ENCODE measurements at places on chromosomes 2 and 18. TPM values are rescaled to one million over a fixed set of nuclear protein-coding genes. Genes with fewer than 3 reads are reported as not detected.

DNA sequence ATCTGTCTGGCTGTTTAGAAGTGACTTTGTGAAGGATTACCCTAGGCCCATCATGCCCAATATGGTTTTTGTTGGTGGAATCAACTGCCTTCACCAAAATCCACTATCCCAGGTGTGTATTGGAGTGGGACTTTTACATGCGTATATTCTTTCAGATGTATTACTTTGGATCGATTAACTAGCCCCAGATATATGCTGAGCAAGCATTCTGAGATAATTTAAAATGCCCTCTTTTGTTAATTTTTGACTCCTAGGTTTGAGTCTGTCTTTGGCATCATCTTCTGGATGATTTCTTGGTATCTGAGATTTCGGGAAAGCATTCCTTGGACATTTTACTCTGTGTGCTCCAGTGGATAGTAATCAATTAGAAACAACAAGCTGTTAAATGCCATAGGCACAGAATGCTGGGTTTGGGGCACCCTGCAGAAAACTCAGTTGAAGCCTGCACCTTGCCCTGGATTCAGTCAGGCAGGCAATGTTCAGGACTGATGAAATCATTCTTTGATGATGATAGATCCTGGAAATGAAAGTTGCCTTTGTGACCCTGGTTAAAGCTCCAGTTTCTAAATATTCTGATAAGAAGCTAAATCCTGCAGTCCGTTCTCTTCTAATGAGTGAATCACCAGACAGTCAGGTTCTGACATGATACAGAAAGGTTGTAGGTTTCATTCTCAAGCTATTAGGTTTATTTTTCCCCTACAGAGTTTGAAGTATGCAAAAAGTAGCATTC, 1.1 kb downstream of the UGT1A1 start:
- no peak for ATAC-seq

- ATAC-seq = peak; percentile 50
Measured at GRCh38 chr18:60053747-60054304, 154.0 kb downstream of the PMAIP1 start.

- no peak for ATAC-seq
Measured at GRCh38 chr18:79543861-79544385, 135.7 kb upstream of the CTDP1 start.

- ATAC-seq = peak; percentile 95
Measured at GRCh38 chr18:76351961-76352581, 143.0 kb downstream of the ZNF516 start.

- ATAC-seq = peak; percentile 50
Measured at GRCh38 chr2:36433311-36434217, 78.0 kb downstream of the CRIM1 start.

- ATAC-seq = peak; percentile 22
Measured at GRCh38 chr2:9206991-9207640, 504 bp downstream of the ASAP2 start.

- ATAC-seq = no peak
Measured at GRCh38 chr18:49819823-49820671, 6.7 kb upstream of the ACAA2 start.

DNA sequence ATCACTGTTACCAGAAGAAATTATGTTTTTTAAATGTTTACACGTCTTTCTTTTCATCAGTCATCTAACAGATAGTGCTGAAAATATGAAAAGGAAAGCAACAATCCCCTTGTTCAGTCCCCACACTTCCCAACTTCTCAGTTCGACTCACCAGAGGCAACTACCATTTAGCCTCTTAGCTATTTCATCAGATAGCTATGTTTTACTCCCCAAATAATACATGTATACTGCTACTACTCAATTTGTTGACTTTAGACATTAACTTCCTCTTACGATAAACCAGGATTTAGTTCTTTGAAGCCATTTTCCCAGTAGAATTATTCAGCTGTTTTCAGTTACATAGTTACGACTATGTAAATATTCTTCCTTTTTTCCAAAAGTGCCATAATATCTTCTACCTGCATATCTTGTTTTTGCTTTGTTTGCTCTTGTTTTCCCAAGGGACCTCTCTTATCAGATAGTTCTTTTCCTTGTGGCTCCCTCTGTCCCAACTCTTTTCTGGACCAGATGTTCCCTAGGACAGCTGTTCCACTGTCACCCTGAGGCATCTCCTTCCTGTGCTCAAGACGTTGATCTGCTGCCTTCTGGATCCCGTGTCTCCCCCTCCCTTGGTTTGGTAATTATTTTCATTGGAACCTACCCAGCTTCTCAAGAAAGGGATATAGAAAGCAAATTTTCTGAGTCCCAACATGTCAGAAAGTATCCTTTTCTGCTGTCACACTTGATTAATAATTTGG, 289.3 kb upstream of the TANK start:
- peak; percentile 40 for ATAC-seq

- ATAC-seq = no peak
Measured at GRCh38 chr2:43331422-43331821, 105.0 kb upstream of the ZFP36L2 start.

DNA sequence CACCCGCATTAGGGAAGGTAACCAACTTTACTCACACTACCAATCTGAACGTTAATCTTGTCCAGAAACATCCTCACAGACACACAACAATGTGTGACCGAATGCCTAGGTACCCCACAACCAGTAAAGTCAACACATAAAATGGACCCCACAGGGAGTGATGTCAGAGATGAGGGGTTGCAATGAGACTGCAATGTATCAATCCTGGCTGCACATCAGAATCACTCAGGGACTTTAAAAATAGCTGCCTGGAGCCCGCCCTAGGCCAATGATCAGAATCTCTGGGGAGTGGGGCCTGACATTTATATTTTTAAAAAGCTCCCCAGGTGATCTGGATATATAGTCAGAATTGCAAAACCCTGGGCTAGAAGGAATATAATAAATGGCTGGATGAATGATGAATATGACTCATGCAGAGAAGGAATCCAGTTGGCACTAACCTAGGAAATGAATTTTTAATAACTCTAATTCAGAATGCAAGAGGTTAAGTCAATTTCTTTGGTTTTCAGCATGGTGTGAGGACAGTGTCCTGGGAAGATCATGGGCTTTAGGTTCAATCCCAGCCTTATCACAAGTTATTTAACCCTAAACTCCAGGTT, 92.8 kb downstream of the COLEC12 start:
- no peak for ATAC-seq

The PRKAG3 gene
- total RNA-seq = not detected

The CYP1B1 gene
- total RNA-seq = 19.5 TPM

The TUBB8B gene
- not detected for total RNA-seq

The OXER1 gene
- total RNA-seq = 0.37 TPM

The STARD6 gene
- not detected for total RNA-seq

DNA sequence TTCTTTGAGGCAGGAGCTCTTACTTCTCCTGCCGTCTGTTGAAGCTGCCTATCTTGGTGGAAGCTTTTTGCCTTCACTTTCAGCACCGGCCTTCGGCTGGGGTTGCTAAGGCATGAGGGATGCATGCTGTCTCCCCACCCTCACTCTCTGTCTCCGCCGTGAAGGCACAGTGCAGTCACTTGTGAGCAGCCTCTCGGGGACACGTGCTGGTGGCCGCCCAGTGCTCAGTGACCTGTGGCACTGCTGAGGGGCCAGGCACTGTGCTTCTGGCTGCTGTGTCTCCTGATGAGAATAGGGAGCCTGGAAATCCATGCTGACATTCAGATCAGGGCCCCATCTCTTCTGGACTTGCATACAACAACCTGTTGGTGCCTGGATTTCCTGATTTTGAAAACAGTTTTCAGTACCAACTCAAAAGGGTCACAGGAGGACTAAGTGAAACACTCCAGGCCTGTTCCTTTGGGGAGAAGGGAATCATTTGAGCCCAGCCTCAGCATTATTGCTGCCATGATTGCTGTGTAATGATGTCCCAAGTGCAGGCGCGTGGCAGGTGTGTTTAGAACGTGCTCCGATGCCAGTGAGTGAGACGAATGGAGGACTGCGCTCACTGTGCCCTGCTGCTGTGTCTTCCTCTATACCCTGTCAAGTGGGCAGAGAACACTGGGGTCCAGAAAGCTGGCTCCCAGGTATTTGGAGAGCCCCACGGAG, 218.1 kb downstream of the SEPTIN10 start:
- ATAC-seq = no peak

DNA sequence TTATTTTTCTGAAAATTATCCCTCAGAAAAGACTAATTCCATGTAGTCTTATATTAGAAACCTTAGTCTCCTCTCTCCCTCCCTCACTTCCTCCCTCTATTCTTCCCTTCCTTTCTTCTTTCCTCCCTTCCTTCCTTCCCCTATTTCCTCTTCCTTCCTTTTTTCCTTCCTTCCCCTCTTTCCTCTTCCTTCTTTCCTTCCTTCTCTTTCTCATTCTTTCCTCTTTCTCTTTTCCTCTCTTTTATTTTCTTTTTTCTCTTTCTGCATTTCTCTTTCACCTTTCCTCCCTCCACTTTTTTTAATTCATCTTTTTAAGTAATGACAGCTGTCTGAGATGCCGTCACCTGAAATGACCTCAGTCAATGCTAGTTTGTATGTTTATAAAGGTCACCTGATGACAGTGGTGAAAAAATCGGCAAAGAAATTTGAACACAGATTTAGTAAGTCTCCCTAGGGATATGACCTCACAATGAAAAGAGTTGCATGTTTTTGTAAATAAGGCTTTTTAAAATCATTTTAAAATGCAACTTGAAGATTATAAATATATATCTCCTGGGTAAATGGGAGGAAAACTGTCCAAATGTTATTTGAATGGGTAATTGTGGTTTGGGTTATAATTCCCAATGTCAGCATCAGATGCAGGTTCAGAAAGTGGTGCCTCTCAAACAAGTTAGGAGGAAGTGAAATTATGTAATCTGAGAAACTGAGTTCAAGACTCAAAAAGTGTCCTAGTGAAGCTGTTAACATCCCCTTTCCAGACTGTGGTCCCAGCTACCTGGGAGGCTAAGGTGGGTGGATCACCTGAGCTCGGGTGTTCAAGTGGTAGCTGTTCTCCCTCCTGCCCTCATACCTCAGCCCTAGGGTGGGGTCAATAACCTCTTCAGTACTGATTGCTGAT, 90.3 kb upstream of the ST3GAL5 start:
- no peak for ATAC-seq

- no peak for ATAC-seq
Measured at GRCh38 chr2:111633643-111634042, 250.3 kb downstream of the ANAPC1 start.

The GRP gene
- not detected for total RNA-seq

The ZNF519 gene
- 4.0 TPM for total RNA-seq

The MFF gene
- total RNA-seq = 106 TPM

GRCh38 chr2:76870011-76870410, 652.2 kb downstream of the LRRTM4 start:
- no peak for ATAC-seq

- no peak for ATAC-seq
Measured at GRCh38 chr2:25160376-25160775, 8.0 kb downstream of the POMC start.

- no peak for ATAC-seq
Measured at GRCh38 chr2:4278392-4278791, 575.0 kb downstream of the DCDC2C start.

DNA sequence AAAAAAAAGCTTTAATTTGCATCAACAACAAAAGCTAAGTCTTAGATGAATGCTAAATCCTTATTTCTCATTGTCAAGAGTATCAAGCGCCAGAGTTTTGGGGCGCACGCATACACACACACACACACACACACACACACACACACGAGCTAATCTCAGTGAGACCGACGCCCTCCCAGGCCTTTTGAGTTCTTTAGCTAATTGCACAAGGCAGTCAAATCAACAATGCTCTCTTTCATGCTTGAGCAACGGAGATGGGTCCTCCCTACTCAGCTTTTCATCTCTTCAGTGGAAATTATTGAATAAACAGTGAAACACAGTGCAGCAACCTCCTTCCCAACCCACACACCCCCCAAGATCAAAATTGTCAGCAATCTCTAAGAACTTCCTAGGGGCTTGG, 19.2 kb downstream of the GKN1 start:
- no peak for ATAC-seq

The IL37 gene
- not detected for total RNA-seq

The SLC9A4 gene
- not detected for total RNA-seq

The ACMSD gene
- not detected for total RNA-seq

DNA sequence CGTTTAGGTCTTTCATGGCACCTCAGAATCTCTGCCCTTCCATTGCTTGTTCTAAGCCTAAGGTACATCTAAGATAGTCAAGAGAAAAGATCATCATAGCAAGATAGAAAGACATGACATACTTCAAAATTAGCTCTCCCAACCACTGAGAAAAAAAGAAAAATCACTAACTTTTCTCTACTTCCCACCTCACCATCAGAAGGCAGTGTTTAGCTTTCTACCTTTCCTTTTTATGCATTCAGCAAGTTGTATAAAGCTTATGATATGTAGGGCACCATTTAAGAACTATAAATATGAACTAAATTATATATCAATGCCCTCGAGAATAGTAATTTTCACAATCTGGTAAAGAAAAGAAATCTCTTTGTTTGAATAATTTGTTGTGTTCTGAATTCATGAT, 331.8 kb upstream of the VWC2L start:
- ATAC-seq = no peak

DNA sequence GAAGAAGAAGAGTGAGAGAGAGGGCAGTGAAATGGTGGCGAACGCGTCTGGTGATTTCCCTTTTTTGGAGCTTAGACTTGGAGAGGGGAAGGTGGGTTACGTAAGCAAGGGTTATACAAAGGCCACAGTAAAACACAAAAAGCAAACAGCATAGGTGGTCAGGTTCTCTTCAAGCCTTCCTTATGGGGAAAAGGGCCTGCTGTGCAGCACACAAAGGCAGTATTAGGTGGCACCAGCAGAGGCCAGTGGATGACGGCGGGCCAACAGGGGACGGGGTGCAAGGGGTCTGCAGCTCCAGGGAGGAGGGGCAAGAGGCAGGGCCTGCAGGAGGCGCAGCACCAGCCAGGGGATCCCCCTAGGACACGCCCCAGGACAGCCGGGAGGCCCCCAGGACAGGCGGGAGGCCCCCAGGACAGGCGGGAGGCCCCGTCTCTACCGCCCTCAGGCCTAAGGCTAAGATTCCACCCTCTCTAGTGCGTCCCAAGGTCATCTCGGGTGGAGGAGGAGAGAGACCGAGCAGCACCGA, 32.6 kb upstream of the NPC1 start:
- ATAC-seq = peak; percentile 72

DNA sequence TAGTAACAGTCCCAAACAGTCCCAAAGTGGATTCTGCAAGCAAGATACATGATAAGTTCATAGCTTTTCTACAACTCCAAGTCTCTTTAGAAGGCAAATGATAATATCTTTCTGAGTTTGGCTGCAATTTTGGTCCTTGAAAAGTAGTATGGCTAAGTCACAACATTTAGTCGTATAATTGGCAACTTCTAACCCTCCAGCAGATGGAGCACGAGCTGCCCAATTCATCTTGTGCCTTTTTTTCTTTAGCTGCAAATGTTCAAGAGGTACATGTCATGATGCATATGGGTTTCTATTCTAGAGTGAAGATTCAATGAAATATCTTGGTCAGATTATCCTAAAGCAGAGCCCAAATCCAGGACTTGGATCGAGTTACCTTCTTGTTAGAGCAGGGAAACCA, 127.0 kb upstream of the KLHL14 start:
- no peak for ATAC-seq

The SERPINB2 gene
- total RNA-seq = 14.5 TPM

DNA sequence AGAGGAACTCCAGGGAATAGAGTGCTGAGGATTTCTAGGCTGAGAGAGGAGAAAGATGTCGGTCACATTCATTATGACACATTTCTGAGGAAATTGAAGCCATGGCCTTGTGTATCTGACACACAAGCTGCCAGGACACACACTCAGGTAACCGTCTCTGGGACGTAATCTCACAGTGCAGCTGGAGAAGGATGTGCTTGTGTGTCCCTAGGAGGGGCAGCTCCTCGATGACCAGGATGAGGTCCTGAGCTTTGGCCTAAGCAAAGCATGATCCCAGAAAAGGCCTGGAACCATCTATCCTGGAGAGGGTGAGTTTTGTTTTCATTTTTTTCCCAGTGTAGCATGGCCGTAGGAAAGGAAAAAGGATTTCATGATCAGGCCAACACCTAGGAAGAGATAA, 102.2 kb downstream of the CAPN13 start:
- no peak for ATAC-seq

The AMER3 gene
- 0.27 TPM for total RNA-seq

The CYP27A1 gene
- total RNA-seq = 20.9 TPM

All from gastroesophageal sphincter (tissue), 4 donors.